ENCODE measurements at places on chromosomes 13 and 19.
A peak's percentile ranks its signal among the peaks of the same experiment; 100 is the strongest.

DNA sequence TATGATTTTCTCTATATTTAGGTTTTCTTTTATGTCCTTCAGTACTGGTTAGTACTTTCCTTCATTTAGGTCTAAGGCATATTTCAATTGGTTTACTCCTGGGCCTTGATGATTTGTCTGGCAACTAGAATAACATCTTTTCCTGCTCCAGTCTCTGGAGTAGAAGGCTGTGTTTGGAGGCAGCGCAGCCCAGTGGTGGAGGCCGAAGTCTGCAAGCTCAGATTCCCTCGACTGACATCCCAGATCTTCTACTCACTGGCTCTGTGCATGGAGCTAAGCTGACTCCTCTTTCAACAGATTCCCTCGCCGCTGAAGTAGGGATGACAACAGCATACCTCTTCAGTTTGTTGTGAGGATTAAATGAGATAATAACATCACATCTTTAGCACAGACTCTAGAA, 141.0 kb downstream of the RAP2A start:
- peak; percentile 75 for DNase-seq

- peak; percentile 79 for DNase-seq
These were observed 5.5 kb upstream of the IFI30 start for GRCh38 chr19:18167975-18168645.

- DNase-seq: peak; percentile 63
These were observed 42.3 kb downstream of the GJA3 start for GRCh38 chr13:20118268-20119140.

DNA sequence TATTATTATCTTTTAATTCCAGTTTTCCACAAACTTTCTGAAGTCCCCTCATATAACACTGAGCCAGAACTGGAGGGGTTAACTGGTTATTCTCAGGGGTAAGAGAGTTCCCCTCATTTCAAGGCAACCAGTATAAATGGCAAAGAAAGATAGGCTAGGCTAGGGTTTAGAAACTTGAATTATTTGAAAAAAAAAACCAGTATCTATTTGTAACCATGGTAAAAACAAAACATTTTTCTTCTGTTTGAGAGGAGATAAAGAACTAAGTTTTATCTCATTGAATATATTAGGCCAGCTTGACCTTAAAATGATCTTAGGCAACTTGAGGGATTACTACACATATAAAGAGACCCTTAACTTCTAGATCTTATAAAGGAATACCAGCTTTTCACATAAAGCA, 19.6 kb downstream of the SUPT20H start:
- DNase-seq: no peak

DNA sequence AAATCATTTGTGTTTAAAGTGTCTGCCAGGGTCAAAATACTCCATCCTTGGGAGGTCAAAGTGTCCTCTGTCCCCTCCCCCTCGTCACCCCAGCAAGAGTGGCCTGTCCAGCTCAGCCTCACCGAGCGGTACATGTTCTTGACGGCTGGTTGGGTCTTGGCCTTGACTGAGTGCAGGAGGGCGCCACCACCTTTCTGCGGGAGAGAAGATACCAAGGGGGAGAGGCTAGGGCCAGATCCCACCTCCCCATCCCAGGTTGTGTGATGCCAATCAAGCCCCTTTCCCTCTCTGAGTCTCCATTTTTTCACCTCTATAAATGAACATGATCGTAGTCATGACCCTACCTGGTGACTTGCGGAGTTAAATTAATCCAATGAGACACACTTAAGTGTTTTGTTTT, 6.1 kb downstream of the CRB3 start:
- DNase-seq: no peak

GRCh38 chr13:71577127-71577526, 289.9 kb downstream of the DACH1 start:
- DNase-seq: no peak

GRCh38 chr13:23949736-23950135, 52.4 kb upstream of the C1QTNF9B start:
- DNase-seq: no peak

DNA sequence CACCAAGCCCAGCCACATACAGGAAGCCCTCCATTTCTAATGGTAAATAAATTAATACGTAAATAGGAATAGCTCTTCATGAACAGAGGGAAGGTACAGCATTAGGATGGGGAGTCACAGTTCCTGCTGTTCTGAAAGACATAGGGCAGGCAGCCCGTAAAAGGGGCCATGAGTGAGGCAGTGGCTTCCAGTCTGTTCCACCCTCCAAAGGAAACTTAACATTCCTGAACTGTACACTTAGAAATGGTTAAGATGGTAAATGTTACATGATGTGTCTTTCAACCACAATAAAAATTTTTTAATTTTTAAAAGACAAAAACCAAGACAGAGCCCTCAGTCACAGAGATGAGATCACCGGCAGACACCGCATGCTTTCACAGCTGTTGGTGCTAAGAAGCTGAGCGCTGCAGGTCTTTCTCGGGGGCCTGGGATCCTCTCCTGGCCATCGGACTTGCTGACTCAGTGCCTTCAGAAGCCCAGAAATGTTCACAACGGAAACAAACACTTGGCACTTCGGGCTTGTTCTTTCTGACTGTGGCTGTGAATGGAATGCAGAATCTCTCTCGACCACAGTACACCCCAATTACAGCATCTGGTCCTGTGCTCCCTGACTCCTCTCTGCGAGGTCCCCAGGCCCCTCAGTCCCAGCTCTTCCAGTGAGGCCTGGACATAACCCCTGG, 36.4 kb downstream of the EPS15L1 start:
- no peak for DNase-seq

GRCh38 chr19:1451916-1452801, 2.2 kb downstream of the APC2 start:
- no peak for DNase-seq

- peak; percentile 91 for DNase-seq
These were observed 90.2 kb downstream of the KCTD12 start for GRCh38 chr13:76795701-76796695.

DNA sequence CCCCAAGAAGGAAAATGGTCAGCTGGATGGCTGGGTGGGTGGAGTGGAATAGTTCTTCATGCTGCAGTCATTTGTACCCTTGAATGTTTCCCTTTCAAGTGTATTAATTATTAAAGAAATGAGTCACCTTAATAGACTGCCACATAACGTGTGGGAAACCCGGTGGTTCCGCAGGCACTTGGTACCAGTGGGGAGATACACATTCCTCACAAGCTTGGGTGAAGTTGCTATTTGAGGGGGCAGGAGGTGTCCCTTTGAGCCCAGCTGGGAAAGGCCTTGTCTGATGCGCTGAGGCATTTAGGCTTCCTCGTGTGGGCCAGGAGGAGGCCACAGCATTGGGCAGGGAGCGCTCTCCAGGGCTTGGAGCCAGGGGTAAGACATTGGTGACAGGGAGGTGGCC, 57.7 kb downstream of the ATP8A2 start:
- no peak for DNase-seq

DNA sequence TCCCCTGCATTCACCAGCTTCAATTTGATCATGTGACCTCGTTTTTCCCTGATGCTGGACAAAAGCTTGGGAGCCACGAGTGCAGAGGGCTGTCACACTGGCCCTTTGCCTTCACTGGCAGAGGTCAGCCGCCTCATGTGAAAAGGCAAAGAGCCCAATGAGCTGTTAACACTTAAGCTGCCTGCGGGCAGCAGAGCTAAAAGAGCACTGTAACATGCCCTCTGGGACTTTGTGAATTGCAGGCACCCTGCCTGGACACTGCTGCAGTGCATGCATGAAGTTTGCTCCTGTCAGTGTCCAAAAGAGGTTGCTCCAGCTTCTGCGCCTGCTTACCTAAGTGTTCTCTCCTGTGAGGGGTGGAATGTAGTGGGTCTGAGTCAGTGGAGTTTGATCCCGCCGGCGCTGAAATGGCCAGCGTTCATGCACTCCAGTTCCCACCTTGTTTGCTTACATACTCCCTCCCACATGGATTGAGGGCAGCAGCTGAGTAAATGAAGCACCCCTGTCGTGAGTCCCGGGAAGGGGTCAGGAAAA, 193.7 kb downstream of the RFC3 start:
- DNase-seq: no peak

DNA sequence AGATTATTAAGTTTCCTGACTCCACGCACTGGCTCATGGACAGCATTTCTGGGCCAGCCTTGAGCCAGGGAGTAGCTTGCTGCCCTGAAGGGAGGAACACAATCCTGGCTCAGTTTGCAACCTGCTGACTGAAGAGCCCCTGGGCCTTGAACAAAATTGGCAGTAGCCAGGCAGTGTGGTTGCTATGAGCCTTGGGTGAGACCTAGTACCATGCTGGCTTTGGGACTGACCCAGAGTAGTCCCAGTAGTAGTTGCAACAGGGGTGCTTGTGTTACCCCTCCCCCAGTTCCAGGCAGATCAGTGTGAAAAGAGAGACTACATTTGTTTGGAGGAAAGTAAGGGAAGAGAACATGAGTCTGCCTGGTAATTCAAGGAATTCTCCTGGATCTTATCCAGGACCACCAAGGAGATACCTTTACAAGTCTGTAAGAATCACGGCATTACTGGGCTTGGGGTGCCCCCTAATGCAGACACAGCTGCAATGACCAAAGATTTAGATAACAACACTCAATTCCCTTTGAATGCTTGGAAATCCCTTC, 22.0 kb downstream of the ITGBL1 start:
- DNase-seq: peak; percentile 80

DNA sequence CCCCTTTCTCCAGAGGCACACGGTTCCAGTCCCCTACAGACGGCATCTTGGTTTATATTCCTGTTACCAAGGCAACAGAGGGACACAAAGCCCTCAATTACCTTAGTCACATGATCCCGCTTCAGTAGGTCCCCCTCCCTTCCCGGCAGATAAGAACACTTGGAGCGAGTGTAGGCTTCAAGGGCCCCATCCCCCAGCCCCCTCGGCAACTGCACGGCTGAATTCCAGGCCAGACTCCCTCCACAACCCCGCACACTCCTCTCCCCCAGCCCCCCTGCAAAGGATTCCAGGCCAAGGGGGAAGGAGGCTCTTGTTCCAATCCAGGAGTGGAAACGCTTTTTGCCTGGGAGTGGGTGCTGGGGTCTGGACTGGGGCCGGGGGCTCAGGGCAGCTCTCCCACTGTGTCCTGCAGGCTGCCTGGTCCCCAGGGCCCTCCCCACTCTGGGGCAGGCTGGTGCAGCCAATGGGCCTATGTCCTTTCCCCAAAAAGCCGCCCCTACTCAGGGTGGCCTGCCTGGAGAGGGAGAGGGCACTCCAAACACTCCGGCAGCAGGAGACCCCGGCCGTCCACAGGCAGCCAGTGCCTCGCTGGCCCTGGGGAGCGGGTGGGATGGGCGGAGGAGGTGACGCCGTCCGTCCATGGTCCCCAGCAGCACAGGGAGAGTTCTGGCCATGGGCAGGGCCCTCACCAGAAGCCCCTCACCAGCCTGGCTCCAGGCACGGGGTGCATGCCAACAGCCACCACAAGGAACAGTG, 62.6 kb downstream of the MLLT1 start:
- peak; percentile 26 for DNase-seq

DNA sequence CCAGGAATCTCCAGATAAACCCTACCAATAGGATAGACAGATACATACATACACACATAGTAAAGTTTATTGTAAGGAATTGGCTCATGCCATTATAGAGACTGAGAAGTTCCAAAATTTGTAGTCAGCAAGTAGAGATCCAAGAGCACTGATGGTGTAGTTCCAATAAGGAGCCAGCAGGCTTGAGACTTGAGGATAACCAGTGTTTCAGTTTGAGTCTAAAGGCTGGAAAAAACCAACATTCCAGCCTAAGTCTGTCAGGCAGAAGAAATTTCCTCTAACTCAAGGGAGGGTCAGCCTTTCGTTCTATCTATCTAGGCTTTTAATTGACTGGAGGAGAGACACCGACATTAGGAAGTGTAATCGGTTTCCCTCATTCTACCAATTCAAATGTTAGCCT, 110.2 kb upstream of the TSHZ3 start:
- DNase-seq: peak; percentile 6

- no peak for DNase-seq
These were observed at the start of gene TEX26 for GRCh38 chr13:30932481-30933353. TEX26 (plus strand) TSS chr13:30932656; CDS start chr13:30932716, 60 bp downstream.

All from NCI-H82 (cell line).